Common myeloid progenitor, CD34-positive (primary cell): ENCODE measurements at places on chromosomes 5 and 9.

GRCh38 chr9:33988219-33988890 is 60.3 kb downstream of the UBAP2 start:
- no peak for DNase-seq

- DNase-seq, result peak; percentile 90
Measured at GRCh38 chr9:87497604-87498045, at the start of gene DAPK1. Gene DAPK1 (plus strand): TSS chr9:87497867. CDS start chr9:87499078, 1,211 bp downstream.

GRCh38 chr5:100690036-100690560 is 154.9 kb downstream of the FAM174A start:
- DNase-seq, result no peak

DNA sequence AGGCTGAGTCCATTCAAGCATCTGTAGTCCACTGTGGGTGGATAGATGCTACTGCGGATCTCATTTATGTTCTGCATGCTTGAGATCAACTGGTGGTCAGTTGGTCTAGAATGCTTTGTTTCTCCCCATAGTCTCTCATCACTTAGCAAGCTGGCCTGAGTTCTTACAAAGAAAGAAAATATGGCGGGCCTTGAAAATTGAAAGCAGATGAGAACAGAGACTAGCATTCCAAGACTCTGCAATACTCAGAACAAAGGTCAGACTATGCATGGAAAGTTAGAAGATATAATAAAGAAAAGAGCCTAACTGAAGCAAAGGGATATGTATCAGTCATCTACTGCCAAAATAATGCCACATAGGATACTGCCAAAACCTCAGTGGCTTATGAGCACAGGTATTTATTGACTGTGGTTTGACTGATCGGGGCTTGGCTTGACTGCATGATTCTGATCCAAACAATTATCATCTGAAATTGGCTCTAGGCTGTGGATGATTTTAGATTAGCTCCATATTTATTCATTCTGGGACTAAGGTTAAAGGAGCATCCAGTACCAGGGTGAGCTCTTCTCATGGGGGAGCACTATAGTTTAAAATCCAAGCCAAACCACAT is 258.9 kb downstream of the TAF11L14 start:
- no peak for DNase-seq

DNA sequence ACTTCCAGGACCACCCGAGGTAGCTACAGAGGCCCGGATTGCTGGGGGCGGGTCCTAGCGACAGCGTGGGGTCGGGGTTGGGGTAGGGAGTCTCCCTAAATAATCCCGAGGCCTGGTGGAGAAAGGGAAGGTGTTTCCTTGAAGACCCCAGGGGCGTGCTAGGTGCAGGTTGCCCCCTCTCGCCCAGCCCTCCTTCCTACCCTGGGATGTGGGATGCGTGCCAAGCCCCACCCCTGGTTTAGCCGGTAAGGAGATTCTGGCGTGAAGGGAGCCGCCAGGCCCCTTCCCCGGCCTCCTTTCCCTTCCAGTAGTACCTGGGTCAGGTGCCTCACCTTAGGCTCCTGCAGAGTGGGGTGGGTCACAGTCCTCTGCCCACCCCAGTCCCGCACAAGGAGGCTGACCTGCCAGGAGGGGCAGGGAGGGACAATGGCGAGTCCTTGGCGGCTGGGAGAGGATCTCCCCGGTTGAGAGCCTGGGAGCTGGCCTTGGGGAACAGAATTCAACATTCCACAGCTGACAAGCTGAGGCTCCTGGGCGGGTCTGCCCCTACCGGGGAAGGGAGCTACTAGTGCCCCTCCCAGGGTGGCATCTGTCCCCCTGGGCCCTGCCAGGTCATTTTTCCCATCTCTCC is 674 bp downstream of the TSPAN17 start:
- DNase-seq, result no peak

- no peak for DNase-seq
Measured at GRCh38 chr9:135033487-135033886, 54.0 kb upstream of the OLFM1 start.

GRCh38 chr9:86705490-86705889 is 241.8 kb downstream of the GAS1 start:
- no peak for DNase-seq

- DNase-seq, result peak; percentile 23
Measured at GRCh38 chr9:38227656-38228055, 158.6 kb upstream of the SHB start.

DNA sequence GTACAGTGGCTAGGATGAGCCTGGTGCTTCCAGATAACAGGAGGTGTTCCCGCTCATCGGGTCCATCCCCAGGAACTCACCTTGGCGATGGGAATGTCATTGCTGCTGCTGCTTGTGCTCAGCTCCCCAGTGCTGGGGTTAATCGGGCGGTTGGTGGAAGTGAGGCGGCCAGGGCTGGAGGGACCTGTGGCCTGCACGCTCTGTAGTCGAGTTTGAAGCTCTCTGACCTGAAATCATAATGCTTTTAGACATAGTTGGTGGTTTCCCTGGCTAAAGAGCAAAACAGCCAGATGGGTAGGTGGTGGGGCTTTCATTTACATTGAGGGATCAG is 108.5 kb downstream of the DCP2 start:
- no peak for DNase-seq

- no peak for DNase-seq
Measured at GRCh38 chr5:174003795-174004194, 14.8 kb downstream of the C5orf47 start.

GRCh38 chr5:2453781-2454180 is 297.7 kb downstream of the IRX2 start:
- no peak for DNase-seq

- DNase-seq, result no peak
Measured at GRCh38 chr5:180783340-180784052, 19.1 kb downstream of the MGAT1 start.

DNA sequence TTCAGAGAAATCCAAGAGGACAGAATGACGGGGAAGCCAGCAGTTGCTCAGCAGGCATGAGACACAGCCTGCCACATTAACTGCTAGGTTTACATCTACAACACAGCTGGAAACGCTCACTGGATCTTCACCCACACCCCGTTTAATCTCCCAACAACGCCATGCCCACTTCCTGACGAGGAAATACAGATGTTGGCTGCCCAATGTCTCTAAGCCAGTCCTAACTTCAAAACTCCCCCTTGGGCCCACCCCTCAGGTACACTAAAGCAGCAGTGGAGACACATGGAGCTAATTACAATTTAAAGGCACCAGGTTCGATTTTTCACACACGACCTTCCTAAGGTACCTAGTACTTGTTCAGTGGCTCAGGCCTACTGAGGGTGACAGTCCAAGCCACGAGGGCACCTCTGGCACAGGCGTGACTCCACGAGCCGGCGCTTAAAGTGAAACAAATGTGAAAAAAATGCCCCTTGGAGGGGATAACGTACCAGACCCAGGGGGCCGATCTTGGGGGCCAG is 904 bp downstream of the RPL12 start:
- DNase-seq, result peak; percentile 60

DNA sequence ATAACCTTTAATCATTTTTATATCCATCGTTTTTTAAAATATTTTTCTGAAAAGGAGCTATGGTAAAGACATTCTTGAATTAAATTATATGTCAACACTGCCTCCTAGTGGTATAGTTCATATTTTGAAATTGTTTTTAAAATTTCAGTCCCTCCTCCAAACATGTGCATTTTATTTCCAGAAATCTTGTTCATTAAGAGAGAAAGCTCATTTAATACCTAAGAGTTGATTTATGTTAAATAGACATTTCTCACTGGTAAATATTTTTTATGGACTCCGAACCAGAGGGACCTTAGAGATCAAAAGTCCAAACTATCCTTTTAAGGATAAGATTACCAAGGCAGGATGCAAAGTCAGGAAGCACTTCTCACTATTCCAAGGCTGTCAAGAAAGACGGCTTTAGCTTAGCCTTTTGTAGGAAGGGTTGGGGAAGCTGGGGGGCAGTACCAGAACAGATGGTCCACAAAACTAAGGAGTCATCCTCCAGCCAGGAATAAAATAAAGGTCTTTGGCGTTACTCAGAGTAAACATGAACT is 21.6 kb downstream of the BHMT start:
- DNase-seq, result peak; percentile 81

- no peak for DNase-seq
Measured at GRCh38 chr5:24401773-24402172, 243.0 kb downstream of the CDH10 start.

DNA sequence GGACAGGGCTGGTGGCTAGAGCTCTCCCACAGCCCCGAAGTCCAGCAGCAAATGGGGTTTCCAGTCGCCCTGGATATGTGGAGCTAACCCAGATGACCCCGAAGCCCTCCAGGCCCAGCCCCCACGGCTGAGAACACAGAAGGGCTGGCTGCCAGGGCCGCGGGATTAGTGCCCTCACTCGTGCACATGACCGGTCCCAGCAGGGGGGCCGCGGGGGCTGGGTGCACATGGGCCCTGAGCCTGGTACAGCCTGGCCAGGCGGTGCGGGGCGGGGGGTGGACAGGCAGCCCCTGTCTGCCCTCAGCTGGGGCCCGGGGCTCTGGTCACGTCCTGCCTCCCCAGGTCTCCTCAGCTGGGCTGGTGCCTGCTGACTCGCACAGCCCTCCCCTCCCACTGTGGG is 5.9 kb downstream of the SSNA1 start:
- no peak for DNase-seq

DNA sequence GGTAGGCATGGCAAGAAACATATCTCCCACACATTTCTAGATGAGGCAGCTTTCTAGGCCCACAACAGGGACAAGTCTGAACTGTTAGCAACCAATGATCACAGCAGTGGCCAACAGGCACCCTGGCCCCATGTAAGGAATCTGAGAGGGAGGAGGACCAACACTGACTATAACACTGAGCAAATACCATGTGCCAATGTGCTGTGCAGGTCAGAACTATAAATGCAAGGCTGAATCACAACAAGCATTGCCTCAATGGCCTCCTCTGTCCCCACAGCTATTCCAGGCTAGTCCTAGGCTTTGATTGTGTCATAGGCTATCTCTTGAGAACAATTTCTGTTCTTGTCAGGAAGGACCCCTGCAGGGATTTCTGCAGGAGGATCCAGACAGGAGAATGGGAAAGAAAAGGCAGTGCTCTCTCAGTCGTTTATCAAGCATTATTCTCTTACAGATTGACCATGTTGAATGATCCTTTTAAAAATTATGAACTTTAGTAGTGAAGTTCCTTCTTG is 221.2 kb downstream of the TLE1 start:
- DNase-seq, result no peak

DNA sequence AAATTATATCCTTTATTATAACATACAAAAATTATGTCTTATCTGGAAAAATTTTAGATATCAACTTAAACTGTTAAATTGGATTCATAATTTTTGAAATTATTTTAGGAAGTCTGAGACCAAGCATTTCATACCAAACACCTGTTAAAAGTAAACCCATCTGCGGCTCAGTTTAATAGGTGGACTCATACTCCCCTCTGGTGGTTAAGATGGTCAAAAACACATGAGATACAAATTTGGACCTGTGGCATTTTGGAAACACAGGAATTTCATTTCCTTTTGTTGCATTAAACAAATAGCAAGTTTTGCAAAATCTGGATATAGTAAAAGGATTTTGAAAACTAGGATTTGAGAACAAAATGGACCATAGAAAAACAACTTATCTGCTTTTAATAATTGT is 53.7 kb downstream of the RGMB start:
- peak; percentile 45 for DNase-seq

DNA sequence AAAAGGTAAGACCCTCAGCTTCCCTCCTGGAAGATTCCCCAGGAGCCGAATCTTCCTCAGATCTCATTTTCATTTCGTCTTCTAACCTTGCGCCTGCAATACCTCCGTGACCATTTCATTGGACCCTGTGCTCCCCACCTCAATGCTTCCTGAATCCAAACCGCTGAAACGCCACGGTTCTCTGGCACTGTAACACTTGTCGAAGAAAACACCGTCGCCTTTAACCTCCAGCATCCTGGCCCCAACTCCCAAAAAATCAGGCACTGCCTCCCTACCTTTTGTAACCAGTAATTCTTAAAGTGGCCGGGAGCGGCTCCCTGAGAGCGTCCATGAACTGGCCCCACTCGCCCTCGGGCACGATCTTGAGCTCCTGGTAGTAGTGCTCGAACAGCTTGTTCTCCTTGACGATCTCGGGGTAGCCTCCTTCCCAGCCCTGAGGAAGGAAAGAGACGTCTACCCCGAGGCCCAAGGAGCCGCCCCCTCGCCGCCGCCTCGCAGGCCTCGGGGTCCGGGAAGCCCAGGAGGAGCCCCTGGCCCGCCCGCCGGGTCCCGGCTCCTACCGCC is 438 bp downstream of the NSUN2 start:
- DNase-seq, result peak; percentile 38

DNA sequence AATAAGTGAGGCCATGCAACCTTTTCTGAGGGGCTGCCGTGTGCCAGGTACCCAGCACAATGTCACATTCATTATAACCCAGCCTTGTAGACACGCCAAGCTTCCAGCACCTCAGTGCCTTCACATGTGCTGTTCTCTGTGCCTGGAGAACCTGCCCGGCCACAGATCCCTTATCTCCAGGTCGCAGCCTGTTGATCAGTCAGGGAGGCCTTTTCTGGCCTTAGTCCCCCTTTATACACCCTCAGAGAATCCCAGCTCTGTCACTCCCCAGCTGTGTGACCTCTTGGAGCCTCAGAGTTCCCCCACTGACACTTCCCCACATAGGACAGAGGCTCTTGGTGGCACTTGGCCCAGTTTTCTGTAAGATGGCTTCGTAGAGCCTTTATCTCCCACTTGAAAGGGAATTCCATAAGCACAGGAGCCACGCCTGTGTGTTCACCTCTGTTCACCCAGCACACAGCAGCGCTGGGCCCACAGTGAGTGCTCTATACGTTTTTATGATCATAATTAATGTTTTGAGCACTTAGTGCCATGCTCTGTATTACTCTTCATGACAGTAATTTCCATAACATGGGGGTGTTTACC is 38.7 kb downstream of the NEURL1B start:
- DNase-seq, result no peak
